Stimulated activated CD4-positive, alpha-beta T cell treated with anti-CD3 and anti-CD28 coated beads, Interleukin-1b, Interleukin-23, amount 100 ng/mL, for 48 hours (primary cell): ENCODE measurements at places on chromosomes 13 and 19.

GRCh38 chr13:21242236-21242635 lies 65.8 kb downstream of the MRPL57 start:
- DNase-seq: no peak

GRCh38 chr13:98044301-98044700 lies 90.8 kb downstream of the IPO5 start:
- DNase-seq: no peak

DNA sequence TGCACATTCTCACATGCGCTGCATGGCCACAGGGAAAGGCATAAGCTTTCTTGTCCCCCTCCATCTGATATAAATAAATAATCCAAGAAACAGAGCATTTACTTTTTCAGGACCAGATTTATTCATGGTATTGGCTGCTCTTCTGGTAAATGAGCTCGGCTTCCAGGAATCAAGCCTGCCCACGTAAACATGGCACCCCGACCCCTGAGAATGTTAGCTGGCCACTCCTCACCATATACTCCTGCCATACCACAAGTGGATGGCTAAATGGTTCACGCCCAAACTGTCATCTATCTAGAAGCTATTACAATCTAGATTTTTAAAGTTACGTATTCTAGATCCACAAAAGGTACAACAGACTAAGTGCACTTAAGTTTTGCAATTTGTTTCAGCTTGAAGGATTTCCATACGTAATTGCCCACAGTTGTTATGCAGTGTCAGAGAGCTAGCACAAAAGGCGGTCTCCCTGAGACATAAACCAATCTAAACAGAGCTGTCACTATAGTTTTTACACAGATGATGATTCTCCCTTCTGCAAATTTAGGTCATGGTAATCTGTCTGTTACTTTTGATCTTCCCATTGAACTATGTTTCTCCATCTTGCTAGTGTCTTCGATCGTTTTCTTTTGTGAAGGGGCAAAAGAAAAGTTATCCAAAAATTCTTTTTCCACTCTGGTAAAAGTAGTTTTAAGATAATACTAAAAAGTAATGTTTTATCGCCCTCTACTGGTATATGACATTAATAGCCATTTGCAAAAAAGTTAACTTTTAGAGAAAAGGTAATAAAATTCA lies 16.2 kb upstream of the FOXO1 start:
- DNase-seq: no peak

- peak; percentile 84 for DNase-seq
These were observed 990 bp upstream of the ZMYM2 start for GRCh38 chr13:19957320-19958154.

DNA sequence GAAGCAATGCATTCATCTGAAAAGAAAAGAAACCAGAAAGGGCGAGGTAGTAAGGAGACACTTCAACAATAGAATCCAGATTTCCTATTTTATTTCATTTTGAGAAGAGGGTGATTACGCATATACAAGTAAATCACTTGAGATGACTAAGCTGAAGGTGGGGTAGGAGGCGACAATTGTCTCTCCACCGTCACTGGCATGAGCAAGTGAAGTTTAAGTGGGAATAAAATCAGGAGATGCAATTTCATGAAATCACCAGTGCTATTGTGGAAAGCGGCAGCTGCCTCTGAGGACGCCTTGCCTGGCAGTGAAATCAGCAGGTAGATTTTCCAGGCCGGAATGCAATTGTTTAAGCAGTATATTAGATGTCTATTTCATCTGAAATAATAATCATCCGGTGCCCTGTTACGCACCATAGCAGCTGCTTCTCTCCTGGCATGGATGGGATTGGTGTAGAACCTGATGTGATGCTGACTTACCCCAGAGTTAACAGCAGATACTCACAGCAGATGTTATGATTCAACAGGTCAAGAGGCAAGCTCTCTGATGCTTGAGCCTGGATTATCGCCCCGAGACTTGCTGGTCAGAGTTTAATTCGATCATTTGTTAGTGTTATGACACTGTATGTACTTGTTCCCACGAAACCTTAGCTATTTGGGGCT lies 64.3 kb downstream of the RASL11A start:
- no peak for DNase-seq
